Activated CD4-positive, alpha-beta T cell treated with anti-CD3 and anti-CD28 coated beads, Interleukin-2, amount 50 U/mL, for 1 hour (primary cell): ENCODE measurements at places on chromosomes 2 and 18.

DNA sequence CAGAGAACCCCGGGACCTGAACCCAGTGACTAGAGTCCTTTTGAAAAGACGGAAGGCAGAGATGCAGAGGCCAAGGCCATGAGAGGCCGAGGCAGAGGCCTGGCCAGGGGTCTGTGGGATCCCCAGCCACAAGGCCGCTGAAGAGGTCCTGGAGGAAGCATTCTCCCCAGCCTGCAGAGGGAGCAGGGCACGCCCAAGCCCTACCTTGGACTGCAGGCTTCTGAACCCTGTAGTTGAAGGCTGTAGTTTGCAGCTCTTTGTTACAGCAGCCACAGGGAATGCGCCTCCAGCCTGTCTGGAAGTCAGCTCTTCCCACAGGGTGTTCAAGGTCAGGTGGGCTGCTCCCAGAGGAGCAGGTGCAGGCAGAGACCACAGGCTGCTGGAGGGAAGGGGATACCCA lies 22.1 kb upstream of the PXDN start:
- DNase-seq: no peak

- DNase-seq: no peak
Observed at GRCh38 chr2:18845854-18846445, 256.6 kb upstream of the NT5C1B start.

DNA sequence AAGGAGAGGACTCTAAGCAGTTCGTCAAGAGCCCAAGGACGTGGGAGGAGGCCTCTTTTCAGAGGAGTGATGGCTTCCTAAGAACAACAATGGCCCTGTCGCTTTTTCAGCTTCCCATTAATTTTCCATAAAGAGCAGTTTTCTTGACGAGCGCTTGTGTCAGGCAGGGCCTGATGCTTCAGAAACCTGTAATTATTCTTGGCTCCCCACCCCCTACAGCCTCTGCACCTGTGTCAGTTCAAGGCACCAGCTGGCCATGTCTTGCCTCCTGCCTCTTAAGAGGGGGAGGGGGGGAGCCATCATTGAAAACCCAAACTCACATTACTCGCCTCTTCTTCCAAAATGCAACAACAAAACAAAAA lies 32.3 kb downstream of the KLF7 start:
- no peak for DNase-seq

- no peak for DNase-seq
Observed at GRCh38 chr2:23249348-23249747, 135.6 kb upstream of the KLHL29 start.

DNA sequence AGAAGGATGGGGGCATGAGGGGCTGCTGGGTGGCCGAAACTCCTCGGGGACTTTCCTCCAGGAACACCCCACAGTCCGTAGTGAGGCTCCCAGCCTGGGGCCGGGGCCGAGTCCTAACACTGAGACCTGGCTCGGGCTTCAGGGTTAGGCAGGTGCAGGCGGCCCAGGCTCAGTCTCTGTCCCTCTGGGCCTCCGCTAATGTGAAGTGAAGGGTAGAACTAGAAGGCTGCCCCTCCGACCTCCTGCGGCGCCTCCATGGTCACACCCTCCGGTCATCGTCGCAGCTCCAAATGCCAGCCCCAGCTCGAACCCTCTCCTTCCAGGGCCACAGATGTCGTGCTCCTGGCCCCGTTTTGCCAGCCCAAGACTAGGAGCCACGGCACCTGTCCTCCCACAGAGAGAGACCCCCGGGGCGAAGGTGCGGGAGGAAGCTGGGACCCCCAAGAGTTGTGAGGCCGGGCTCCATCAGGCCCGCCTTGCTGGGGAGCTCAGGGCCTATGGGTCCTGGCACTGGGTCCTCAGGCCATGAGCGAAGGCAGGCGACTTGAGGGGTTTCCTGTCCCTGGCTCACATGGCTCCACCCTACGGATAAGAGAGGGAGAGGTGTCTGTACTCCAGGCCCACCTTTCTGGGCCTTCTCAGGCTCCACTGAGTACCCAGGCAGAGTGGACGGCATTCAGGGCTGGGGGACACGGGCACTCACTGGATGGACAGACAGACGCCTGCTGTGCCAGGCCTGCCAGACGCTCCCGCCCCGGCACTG lies 797 bp downstream of the ANO7 start:
- no peak for DNase-seq

GRCh38 chr2:48240912-48241311 lies 289.0 kb upstream of the STON1 start:
- no peak for DNase-seq

DNA sequence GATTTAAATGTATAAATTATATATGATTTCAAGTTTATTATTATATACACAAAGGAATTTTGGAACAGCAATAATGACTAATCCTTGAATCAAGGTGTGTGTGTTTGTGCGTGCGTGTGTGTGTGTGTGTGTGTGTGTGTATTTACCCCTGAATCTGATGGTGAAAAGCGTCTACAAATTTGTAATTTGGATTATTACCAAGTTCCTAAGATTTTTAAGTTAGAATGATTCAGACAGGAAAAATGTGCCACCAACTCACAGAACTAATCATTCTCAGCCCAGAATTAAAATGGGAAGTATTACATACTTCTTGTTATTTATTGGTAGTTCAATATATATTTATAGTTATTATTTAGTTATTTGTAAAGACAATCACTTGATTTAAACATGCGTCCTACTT lies 12.3 kb downstream of the CALCRL start:
- DNase-seq: no peak

- no peak for DNase-seq
Observed at GRCh38 chr2:216498070-216498378, 620 bp upstream of the RPL37A start.

- DNase-seq: peak; percentile 17
Observed at GRCh38 chr18:69469444-69469919, 68.8 kb downstream of the DOK6 start.

GRCh38 chr2:186399082-186399644 lies 86.9 kb upstream of the ZC3H15 start:
- no peak for DNase-seq

DNA sequence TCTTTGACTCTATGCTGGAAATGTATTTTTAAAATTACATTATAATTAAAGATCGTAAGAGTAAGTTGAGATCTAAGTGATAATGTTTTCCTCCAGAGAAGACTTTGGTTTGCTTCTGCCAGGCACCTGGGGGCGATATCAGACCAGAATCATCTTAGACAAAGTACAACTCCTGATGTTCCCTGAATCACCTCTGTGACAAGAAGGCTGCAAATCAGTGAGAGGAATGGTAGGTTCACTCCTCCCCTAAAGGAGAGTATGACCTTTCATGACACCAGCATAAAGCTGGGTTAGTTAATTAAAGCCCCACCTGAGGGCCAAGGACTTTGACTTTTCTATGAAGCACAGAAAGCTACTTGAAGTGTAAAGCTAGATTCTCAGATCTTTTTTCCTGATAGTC lies 114.4 kb upstream of the DTNA start:
- no peak for DNase-seq

- DNase-seq: no peak
Observed at GRCh38 chr2:134158295-134158694, 95.6 kb upstream of the MGAT5 start.

DNA sequence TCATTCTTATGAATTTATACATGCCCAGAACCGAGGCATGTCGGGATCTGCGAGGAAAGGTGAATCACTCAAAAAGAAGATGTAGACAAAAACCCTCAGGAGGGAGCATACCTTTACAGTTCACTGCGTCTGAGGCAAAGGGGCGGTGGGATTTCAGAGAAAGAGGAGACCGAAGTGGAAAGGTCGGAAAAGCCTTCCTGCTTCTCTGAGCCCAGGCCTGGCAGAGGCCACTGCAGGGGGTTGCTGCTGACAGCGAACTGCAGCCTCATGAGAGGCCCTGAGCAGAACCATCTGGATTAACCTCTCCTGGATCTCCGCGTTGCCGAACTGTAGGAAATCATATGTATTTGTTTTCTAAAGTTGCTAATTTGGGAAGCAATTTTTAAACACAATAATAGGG lies 713.1 kb upstream of the SOX11 start:
- DNase-seq: no peak

DNA sequence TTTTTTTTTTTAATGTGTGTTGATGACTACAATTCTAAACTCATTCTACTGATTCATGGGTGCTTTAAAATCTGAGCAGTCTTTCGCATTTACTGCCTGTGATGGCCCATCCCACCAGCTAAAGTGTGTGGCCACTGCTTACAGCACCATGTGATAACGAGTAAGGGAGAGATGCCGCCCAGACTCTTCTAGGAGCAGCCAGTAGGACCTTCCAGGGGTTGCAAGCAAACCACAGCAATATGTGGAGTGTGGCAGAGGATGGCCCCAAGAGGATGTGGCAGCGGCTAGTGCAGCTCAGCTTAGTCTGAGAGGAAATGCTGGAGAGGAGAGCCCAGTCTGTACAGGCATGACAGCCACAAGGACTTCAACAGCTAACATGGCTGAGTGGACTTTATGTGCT lies 14.9 kb downstream of the IL1B start:
- no peak for DNase-seq

- DNase-seq: no peak
Observed at GRCh38 chr2:26612034-26612433, 29.1 kb downstream of the CIB4 start.

- DNase-seq: no peak
Observed at GRCh38 chr2:71599646-71600236, 146.4 kb downstream of the DYSF start.

DNA sequence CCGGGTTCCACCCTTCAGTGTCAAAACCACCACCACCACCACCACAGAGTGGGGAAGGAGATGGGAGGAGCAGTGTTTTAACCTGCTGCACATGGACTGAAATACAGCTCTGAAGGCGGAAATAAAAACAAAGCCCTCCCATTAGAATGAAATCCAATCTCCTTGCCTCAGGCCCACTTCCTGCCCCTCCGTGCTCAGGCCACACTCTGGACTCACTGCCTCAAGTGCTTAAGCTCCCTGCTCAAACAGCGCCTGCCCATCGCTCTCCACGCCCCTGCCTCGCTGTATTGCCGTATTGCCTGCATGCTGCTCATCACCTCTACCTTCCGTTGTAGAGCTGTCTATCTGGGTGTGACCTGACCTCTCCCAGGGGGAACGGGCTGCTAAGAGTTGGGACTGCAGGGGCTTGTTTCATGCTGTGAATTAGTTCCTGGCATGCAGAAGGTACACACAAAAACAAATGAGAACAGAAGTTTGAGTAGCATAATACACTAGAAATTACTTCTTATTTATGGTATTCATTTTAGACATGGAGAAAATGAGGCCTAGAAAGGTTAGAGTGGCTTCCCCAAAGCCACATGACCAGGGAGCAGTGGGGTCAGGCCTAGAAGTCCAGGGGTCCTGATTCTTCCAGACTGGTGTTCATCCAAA lies 31.6 kb upstream of the NEB start:
- no peak for DNase-seq

GRCh38 chr2:102048465-102048864 lies 56.7 kb downstream of the IL1R2 start:
- DNase-seq: no peak

- DNase-seq: no peak
Observed at GRCh38 chr2:98300141-98300874, 45.9 kb upstream of the CNGA3 start.

- DNase-seq: no peak
Observed at GRCh38 chr2:74931940-74932339, 26.5 kb upstream of the POLE4 start.

DNA sequence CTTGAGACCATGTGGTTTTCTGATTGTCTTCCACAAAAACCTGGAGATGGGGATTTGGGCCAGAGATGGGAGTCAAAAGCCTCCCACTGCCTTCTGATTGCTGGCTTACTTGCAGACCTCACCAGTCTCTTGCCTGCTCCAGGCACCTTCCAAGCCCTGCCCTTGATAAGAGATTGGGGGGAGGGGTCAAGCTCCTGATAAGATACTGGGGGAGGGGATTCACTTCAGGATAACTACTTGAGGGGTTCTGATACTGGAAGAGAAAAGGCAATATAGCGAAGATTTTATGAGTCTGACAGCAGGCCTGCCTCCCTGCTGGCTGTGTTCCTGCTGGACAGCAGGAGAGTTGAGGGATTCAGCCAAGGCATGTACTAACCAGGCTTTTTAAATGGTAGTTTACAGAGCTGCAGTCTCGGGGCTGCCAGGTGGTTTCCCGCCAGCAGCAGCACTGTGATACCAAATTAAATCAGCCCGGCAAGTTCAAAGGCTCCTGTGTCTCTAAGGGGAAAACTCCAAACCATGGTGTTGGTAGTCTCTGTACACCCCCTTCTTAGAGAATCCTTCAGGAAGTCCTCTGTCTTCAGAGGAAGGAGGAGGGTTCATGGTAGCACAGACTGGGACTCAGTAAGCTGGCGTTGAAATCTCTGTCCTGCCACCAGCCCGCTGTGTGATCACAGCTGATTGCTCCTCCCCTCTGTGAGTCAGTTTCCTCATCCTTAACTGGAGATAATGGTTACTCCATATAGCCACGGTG lies 58.3 kb downstream of the FBXO36 start:
- DNase-seq: no peak

- DNase-seq: no peak
Observed at GRCh38 chr2:205903549-205904129, 182.3 kb downstream of the INO80D start.

GRCh38 chr18:49052891-49053644 lies 102.3 kb upstream of the SMAD7 start:
- no peak for DNase-seq

DNA sequence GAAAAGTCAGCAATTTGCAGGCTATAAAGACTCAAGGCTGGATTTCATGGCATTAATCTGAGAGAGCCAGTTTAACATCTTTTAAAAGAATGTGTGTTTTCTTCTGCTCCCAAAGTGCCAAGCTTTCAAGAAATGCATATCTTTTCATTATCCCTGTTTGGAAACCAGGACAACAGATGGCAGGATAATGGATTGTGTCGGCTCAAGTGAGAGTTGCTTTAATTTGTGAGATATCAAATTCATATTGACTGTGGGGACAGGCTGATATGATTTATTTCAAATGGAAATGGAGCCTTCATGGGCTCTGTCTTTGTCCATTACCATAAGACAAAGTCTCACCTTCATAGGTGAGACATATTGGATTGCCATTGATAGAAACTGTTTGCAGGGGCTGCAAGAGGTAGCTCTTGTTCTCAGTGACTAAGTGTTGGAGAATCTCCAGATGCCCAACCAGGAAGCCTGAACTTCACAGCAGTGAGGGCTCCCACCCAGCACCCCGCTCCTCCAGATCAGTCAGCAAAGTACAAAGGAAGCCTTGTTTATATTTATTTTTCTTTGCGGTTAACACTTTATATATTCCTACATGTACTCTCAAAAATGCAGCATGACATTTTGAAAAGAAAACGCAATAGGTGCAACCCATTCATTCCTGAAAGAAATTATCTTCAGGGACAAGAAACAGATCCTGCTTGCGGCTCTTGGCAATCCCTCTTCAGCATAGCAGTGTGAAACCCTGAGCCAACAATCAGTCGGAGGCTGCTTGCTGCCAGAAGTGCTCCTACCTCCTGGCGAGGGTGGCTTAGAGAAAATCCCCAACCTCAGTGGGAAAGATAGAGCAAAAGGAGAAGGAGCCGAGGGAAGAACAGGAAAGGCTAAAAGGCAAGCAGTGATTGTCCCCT lies 65.8 kb upstream of the ATL2 start:
- DNase-seq: no peak

DNA sequence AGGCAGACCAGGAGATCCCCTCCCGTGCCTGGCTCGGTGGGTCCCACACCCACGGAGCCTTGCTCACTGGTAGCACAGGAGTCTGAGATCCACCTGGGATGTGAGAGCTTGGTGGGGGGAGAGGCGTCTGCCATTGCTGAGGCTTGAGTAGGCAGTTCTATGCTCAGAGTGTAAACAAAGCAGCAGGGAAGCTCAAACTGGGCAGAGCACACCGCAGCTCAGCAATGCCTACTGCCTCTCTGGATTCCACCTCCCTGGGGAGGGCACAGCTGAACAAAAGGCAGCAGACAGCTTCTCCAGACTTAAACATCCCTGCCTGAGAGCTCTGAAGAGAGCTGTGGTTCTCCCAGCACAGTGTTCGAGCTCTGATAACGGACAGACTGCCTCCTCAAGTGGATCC lies 85.1 kb downstream of the UGP2 start:
- DNase-seq: no peak

GRCh38 chr2:195709901-195710806 lies 53.1 kb downstream of the SLC39A10 start:
- no peak for DNase-seq
